Mammary epithelial cell (primary cell): ENCODE measurements at places on chromosomes 11 and 22. TPM values are rescaled to one million over a fixed set of nuclear protein-coding genes. Genes with fewer than 3 reads are reported as not detected.

CTSC gene
- 316 and 609 TPM in 2 replicates for total RNA-seq

- DNase-seq, result no peak
Measured at GRCh38 chr22:50583294-50583861, 729 bp upstream of the CHKB start.

RTN4RL2 gene
- total RNA-seq, result 0.31 and 0.61 TPM in 2 replicates

GRCh38 chr11:133659538-133660201 lies 127.4 kb upstream of the OPCML start:
- no peak for DNase-seq

- no peak for DNase-seq
Measured at GRCh38 chr22:21929253-21929652, 23.4 kb downstream of the PPM1F start.

KDM4E gene
- total RNA-seq, result not detected
